NCI-H748 treated with DMSO at 0.1 percent for 48 hours (cell line): ENCODE measurements at places on chromosomes 13 and 19.

DNA sequence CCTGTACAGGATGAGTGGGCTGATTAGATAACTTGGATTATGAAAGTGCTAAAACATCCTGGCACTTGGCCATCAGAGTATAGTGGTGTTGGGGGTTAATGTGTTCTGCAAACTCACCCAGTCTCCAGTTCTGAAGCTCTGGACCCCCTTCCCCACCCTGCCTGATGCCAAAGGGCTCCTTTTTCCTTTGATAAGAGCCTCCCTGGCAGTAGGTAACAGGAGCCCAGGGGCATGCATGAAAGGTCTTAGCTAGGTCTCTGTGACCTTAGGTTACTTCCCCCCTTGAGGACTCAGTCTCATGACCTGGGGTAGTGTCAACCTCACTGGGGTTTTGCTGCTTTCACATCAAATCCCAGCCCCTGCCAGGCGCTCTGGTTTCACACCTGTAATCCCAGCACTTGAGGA lies 2.5 kb downstream of the RPS28 start:
- no peak for DNase-seq

GRCh38 chr13:66139701-66140100 lies 1090.4 kb downstream of the PCDH9 start:
- DNase-seq: no peak

GRCh38 chr19:6055013-6055795 lies 55.1 kb downstream of the RFX2 start:
- no peak for DNase-seq

DNA sequence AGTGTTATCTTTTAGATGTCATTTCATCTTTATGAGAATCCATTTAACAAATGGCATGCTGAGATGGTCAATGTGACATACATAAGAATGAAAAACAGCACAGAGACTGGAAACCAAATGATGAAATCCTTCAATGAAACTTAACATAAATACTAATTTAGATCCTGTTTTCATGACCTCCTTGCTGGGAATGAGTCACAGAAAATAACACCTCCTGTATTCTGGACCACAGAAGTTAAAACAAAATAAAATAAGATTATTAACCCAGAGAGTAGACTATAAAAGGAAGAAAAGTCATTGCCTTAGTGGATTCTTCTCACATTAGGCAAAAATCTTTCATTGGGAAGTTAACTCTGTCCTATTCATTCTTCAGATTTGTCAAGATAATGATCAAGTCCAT lies 1.6 kb downstream of the DIAPH3 start:
- DNase-seq: no peak

- DNase-seq: no peak
Observed at GRCh38 chr13:27493981-27494380, 43.6 kb upstream of the MTIF3 start.

- DNase-seq: no peak
Observed at GRCh38 chr13:110286833-110287819, 19.8 kb downstream of the COL4A1 start.

GRCh38 chr19:49613374-49613773 lies 22.4 kb downstream of the PRR12 start:
- no peak for DNase-seq

- no peak for DNase-seq
Observed at GRCh38 chr19:19662344-19662743, 1.1 kb downstream of the ATP13A1 start.

DNA sequence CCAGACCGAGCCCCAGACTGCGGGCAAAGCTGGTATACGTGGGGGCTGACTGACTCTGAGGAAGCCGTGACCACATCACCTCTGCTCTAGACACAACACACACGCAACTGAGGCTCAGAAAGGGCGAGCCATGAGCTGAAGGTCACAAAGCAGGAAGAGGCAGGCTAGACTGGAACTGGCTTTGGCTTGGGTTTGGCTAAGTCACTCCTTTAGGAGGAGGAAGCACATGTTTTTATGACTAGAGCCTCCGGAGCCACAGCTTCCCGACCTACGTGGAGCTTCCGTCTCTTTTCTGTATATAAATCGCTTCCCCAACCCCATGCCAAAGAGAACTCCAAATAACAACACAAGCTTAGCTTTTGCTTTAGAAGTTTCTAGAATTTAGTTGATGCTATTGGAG lies 48.0 kb downstream of the RFX2 start:
- no peak for DNase-seq

DNA sequence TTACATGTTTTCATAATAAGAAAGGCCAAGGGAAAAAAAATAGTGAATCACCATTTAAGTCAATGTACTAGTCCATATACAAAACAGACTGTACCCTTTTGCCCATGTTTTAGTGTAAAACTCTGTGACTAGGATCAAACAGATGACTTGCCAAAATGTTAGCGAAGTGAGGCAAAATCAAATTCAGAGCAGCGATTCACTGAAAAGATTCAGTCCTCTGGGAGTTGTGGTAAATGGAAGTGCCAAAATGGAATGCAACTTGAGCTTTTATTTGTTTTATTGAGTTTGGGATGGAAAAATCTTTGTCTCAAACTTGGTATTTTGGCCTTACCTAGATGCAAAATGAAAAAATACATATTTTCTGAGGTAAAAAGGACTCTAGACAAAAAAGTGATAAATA lies 9.1 kb downstream of the CDADC1 start:
- DNase-seq: no peak

DNA sequence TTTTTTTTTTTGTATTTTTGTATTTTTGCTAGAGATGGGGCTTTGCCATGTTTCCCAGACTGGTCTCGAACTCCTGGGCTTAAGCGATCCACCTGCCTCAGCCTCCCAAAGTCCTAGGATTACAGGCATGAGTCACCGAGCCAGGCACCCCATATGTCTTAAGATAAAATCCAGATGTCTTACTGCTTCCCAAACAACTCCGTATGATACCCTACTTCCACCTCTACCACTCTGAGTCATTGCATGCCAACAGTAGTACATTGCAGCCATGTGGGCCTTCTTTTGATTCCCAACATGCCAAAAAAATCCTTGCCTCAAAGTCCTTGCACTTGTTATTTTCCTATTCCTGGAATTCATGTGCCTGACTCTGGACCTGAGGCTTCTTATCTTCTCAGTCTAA lies 799.2 kb downstream of the GPC5 start:
- no peak for DNase-seq

DNA sequence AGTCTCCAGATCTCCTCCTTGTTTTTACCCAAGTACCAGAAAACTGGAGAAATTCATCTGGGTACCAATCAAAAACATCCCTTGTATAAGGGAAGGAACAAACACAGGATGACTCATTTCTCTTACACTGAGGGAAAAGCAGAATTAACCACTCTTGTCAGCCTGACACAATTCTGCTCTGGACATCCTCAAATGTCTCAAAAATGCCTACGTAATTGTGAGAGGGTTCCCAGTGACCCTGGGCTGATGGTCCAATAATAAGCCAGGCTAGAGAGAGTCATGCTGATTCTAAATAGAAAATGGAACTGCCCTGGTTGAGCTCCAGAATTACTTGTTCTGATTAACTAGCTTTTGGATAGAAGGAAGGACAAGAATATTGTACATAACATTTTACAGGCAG lies 14.5 kb downstream of the ZNF708 start:
- no peak for DNase-seq

DNA sequence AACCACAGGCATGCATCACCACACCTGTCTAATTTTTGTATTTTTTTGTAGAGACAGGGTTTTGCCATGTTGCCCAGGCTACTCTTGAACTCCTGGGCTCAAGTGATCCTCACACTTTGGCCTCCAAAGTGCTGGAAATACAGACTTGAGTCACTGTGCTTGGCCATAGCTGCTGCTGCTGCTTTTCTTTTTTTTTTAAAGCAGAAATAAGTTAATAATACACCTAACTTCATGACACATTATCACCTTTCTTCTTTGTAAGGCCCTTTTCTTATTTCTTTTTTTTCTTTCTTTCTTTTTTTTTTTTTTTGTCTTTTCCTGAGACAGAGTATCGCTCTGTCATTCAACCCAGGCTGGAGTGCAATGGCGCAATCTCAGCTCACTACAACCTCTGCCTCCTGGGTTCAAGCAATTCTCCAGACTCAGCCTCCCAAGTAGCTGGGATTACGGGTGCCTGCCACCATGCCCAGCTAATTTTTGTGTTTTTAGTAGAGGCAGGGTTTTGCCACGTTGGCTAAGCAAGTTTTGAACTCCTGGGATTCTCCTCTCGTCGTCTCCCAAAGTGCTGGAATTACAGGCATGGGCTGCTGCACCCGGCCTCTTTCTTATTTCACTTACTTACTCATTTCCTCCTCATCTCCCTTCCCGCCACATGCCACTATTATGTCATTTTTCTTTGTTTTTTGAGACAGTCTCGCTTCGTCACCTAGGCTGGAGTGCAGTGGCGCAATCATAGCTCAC lies 8.7 kb downstream of the SHKBP1 start:
- DNase-seq: no peak

GRCh38 chr19:16385296-16385695 lies 60.7 kb downstream of the KLF2 start:
- DNase-seq: no peak

DNA sequence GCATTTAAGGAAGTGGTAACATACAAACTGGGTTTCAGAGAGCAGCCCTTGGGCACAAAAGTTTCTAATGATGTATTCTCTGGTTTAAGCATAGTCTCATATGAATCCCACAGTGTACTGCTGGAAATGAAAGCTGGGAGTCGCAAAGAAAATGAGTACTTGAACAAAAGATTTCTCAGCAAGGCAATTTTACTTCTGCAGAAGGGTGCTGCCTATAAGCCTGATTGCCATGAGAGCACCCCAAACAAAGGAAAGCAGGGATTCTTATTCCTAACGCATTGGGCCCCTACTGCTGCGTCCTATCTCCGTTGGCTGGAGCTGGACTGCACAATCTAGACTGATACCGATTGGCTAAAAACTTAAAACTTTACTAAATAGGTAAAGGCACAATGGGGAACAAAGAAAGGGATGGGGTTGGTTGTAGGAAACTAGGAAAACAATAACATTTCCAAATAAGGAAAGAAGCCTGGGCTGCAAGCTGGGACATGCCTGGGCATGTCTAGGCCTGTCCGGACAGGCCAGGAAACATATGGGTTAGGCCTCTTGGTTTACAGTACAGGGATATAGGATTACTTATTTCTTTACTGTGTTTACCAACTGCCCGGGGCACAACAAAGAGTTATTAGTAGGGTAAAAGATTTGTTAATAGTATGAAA lies 27.4 kb upstream of the VN1R4 start:
- DNase-seq: no peak

DNA sequence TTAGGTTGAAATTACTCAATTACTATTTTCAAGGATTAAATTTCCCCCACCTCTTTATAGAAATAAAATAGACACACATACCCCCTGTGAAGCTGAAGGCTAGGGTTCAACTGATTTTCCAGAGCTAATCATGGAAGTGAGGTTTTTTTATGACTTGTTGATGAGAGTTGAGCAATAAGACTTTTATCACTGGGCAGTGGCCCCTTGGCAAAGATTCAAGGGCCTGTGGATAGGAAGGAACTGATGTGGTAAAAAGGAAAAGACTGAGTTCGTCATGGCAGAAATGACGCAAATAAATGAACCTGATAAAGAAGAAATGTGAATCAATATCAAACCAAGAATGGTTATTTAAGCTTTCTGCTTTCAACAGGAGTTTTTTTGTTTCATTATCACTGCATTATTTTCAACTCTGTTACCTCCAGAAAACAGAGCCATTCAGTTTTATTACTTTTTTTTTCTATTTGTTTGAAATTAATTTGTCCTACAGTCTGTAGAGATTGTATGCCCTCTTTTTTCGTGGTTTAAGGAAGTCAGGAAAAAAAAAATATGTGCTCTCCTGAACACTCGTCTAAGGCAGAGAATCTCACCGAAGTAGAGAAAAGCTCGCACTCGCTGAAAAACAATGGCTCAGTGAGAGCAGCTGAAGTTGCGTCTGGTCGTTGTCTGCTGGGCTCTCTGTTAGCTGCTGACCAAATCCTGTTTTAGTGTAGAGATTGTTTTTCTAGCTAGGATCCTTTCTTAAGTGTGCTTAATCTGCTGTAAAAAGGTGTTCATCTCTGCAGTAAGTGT lies 38.9 kb downstream of the STOML3 start:
- DNase-seq: no peak

- no peak for DNase-seq
Observed at GRCh38 chr19:4754248-4754647, 30.6 kb upstream of the DPP9 start.
